Midbrain (tissue), 1 donor: ENCODE measurements at places on chromosomes 13 and 19.

DNA sequence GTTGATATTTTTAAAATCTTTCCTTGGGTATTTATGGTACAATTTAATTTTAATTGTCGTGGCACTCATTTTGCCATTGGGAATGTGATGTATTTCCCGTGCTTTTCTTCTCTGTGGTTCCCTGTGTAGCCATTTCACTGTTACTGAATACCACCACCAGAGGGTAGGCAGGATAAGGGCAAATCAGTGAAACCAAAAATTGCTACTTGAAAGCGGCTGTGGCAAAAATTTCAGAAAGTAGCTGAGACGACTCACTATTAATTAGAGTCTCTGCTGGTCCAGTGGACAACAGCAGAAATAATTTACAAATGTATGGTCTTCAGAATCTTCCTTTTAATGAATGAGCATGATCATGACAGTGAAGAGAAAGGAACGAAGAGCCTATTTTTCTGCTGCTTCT is 34.4 kb upstream of the MIR17HG start:
- peak; percentile 50 for DNase-seq

DNA sequence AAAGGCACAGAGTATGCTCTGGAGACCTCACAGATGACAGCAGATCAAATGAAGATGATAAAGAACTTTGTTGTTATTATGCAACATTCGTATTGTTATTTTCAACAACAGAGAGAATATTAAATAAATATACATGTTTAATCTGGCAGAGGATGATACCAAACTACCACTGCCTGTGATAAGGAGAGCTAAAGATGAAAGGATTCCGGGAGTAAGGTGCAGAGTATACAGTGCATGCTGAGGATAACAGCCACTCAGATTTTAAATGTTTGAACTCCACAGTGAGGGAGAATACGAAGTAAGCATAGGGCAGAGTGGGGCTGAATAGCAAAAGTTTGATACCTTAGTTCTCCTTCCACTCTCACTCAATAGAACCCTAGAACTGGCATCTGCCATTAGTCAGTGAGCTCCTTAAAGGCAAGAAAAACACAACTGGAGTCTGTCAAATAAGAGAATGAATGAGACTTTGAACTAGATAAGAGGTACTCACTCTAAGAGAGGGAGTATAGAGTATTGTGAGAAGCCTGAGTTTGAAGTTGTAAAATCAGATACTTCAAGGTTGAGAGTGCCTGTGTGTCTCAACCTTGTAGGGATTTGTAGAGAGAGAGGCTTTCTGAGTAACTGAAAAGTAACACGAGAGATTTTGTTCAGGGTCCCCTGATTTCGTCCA is 78.5 kb downstream of the STARD13 start:
- no peak for DNase-seq

DNA sequence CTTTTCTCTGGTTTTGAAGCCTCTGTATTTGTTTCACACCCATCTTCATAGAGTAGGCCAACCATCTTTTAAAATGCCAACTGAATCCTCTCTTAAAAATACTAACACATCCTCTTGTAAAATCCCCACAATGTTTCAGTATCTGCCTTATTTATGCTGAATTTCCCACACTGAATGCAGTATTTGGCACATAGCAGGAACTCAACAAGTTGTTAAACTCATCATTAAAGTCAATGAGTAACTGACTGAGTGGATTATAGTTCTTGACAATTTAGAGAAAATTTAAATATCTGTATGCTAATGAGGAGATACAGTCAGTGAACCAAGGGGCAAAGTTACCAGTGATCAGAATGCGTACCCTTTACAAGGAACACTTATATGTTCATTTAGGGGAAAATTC is 505.5 kb upstream of the PCDH9 start:
- DNase-seq, result no peak

- DNase-seq, result no peak
Measured at GRCh38 chr19:21110183-21110582, 28.2 kb downstream of the ZNF714 start.

GRCh38 chr13:41678249-41678648 is 220.9 kb downstream of the RGCC start:
- no peak for DNase-seq

- no peak for DNase-seq
Measured at GRCh38 chr13:34913040-34913439, 29.0 kb upstream of the NBEA start.

- DNase-seq, result no peak
Measured at GRCh38 chr13:41942462-41943094, 18.3 kb downstream of the VWA8 start.

DNA sequence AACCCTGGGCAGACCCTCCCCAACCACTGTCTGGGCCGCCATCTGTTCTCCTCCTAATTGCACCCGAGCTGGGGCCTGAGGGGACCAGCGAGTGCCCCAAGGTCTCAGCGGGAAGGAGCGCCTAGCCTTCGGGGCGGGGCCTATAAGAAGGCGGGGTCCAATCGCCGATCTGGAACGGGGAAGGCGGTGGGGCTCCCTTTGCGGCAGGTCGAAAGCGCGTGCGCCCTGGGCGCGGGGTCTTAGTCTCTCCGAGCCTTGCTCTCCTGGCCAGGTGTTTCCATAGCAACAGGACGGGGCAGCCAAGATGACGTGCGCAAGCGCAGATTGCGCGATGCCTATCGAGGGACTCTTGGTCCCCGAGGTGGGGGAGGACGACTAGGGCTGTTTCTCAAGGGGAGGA is 2.8 kb downstream of the MAST1 start:
- DNase-seq, result no peak

DNA sequence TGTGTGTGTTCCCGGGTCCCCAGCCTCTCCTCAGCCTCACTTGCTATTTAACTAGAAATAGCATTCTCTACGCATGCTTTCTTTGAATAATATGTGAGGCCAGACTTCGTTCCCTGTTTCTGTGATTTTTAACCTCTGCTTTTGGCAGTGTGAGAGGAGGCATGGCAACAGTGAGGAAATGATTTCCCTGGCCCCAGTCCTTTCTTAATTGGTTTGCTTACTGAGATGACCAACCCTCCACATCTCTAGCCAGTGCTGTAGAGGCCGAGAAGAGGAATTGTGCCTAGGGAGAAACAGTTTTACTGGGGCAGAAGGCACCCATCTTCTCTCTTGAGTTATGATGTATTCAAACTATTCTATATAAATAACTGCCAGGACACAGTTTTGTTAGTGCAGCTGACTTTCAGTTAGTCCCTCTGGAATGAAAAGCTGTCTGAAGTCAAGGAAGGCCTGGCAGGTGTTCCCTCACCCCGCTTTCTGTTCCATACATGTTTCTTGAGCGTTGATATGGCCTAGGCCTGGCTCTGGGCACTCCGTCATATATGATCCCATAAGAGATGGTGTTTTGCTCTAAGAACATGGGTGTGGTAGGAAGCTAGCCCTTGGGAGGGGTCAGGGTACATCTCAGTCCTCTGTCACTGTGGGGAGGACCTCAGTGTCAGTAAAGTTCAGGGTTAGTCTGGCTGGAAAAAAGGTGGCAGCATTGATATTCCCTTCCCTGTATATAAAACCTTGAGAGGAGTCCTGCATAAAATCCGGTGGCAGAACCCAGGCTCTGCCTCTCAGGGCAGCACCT is 73.7 kb upstream of the NPAS1 start:
- peak; percentile 42 for DNase-seq

GRCh38 chr19:40831502-40832430 is 18.5 kb downstream of the CYP2A6 start:
- DNase-seq, result no peak

- DNase-seq, result no peak
Measured at GRCh38 chr13:21668732-21669275, 2.1 kb upstream of the FGF9 start.

- DNase-seq, result no peak
Measured at GRCh38 chr19:2665103-2665502, 37.4 kb downstream of the GNG7 start.

DNA sequence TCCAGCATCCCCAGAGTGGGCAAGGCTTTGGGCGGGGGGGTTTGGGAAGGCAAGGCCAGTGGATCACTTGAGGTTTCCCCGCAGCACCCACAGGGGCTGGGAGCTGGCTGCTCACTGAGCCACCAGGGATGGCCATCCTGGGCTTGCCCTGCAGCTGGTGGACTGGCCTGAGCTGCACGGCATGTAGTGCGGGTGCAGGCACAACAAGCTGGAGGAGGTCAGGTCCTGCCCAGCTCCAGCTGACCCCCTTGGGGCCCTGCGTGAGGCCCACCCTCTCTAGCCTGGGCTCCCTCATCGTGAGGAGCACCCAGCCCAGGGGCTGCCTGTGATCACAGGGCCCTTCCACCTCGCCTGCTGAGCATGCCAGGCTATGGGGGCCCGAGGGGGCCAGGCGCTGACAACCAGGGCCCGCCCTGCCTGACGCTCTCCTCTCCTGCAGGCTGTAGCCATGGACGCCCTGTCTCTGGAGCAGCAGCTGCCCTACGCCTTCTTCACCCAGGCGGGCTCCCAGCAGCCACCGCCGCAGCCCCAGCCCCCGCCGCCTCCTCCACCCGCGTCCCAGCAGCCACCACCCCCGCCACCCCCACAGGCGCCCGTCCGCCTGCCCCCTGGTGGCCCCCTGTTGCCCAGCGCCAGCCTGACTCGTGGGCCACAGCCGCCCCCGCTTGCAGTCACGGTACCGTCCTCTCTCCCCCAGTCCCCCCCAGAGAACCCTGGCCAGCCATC is 22.9 kb downstream of the COMP start:
- no peak for DNase-seq

DNA sequence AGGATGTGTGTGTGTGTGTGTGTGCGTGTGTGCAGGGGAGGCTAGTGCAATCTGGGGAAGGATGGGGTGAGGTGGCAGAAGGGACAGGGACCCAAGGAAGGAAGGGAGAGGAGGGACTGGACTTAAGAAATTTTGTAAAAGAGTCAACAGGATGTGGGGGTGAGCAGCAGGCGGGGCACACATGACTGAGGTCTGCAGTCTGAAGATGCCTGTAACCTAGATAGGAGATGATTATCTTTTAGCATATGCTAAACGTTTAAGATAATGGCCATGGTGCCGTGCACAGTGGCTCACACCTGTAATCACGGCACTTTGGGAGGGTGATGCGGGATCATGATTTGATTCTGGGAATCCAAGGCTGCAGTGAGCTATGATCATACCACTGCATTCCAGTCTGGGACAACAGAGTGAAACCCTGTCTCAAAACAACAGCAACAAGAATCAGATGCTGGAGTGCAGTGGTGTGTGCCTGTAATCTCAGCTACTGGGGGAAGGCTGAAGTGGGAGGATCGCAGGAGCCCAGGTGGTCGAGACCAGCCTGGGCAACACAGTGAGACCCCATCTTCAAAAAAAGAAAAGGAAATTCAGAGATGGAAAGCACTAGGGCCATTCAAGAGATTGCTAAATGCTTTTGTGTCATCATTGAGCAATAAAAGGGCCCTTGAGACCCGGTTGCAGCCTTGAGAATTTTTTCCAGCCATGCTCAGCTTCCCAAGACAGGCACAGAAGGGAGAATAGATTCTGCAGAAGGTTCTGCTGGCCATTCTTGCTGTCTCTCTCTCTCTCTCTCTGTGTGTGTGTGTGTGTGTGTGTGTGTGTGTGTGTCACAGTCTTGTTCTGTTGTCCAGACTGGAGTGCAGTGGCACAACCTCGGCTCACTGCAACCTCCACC is 3.8 kb upstream of the ZNF414 start:
- DNase-seq, result no peak

- DNase-seq, result no peak
Measured at GRCh38 chr13:87777387-87777786, 106.2 kb downstream of the SLITRK5 start.

DNA sequence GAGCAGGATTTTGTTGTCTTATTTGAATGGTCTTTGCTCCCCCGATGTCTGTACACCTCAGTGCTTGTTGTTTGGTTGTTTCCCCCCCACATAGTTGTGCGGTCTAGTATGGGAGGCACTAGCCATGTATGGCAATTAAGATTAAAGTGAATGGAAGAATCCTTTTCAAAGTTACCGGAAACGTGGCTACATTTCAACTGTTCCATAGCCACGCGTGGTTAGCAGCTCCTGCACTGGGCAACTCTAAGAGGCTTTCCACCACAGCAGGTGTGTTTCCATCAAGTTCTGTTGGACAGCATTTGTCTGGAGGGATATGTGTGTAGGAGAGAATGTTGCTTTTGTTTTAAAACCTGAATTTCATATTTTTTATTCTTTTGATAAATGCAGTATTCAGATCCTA is 247.3 kb downstream of the GGACT start:
- DNase-seq, result no peak

DNA sequence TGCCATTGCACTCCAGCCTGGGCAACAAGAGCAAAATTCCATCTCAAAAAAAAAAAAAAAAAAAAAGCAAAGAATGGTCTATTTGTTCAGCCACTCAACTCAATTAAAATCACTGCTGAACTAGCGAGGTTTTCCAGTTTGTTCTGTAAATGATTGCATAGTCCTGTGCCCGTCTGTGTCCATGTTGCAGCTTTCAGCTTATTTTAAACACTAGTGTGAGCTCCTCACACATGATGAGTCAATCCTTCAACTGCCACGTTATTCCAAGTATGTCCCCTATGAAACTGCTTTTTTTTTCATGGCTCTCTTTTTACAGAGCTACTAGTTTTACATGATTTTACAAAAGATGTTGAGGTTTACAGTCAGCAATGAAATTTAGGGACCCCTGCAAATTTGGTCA is 12.2 kb downstream of the SUGP2 start:
- no peak for DNase-seq

GRCh38 chr13:58680115-58680514 is 1048.6 kb downstream of the PCDH17 start:
- DNase-seq, result no peak

DNA sequence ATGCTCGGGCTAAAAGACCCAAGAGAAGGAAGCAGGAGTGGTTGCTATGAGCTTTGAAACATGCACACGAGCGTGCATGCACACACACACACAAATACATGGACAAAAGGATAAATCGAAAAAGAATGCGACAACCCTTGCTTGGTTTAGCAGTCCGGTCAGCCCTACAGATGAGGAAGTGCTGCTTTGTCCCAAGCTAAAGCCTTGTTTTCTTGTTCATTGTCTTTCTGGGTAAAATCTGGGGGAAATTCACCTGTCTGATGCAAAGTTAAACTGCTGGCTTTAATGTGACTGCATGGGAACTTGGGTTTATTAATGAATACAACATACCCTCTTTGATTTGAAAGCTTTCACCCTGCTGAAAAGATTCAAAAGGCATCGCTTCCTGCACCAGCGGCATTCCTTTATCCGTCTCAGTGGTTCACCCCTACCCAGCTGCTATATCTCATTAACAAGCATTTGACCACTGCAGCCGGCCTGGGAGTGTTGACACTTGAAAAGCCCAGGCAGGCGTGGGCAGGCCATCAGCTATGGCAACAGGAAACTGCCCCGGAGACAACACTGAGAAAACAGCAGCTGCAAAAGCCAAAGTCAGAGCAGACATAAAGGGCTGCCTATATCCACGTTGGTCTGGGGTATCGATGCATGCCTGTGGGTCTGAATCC is 301.7 kb downstream of the NDFIP2 start:
- DNase-seq, result peak; percentile 26

GRCh38 chr13:40340368-40341095 is 325.9 kb downstream of the FOXO1 start:
- no peak for DNase-seq
